GM13977 (cell line): ENCODE measurements at places on chromosomes 3 and 15.

DNA sequence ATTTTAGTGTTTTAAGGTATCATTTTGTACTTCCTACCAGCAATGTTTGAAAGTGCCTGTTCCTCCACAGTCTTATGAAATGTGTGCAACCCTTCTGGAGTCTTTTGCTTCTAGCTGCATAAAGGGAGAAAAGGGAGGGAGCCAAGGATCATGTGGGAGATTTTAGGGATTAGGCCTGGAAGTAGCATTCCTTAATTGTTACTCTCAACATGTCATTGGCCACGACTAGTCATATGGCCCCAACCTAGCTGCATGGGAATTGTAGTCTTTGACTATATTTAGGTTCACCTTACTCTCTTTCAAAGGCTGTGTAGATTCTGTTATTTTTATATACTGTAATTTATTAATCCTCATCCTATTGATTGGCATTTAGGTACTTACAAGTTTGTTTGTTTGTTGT lies 14.9 kb downstream of the CRTAP start:
- no peak for DNase-seq

DNA sequence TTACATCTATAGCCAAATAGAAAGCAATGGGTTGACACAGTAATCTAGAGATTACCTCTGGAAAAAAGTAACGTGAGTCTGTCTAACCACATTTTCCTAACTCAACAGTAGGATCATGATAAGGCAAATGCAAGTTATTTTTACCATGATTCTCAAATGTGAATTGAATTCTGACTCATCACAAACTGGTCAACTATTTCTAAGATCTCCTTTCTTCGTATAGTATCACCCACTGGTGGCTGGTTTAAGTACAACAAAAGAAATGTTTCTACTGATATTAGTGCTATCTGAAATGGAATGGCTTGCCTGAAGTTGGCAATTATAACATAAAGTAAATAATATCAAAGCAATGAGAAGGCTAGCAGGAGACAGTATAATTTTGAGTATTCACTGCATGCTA lies 102.2 kb downstream of the ABI3BP start:
- no peak for DNase-seq

DNA sequence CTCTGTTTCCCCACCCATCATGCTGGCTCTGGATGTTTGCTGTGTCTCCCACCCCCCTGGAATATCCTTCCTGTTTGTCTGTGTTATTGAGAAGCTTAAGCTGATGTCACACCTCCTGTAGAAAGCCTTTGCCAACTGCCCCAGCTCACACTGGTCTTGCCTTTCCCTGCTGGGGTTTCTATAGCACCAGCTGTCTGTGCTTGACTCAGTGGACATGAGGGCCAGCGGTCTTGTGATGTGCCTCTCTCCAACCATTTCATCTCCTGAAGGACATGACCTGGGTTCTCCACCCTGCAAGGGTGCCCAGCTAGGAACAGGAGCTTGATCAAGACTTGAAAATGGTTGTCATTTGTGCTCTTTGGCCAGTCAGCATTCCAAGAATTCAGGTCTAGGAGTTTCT lies 14.7 kb downstream of the TMEM40 start:
- DNase-seq: no peak

- DNase-seq: no peak
These were observed 858.4 kb upstream of the ARPP21 start for GRCh38 chr3:34780973-34781372.

- DNase-seq: no peak
These were observed 53.0 kb downstream of the TMEM45A start for GRCh38 chr3:100545371-100545770.

GRCh38 chr3:136437043-136437442 lies 186.9 kb downstream of the PCCB start:
- DNase-seq: no peak

DNA sequence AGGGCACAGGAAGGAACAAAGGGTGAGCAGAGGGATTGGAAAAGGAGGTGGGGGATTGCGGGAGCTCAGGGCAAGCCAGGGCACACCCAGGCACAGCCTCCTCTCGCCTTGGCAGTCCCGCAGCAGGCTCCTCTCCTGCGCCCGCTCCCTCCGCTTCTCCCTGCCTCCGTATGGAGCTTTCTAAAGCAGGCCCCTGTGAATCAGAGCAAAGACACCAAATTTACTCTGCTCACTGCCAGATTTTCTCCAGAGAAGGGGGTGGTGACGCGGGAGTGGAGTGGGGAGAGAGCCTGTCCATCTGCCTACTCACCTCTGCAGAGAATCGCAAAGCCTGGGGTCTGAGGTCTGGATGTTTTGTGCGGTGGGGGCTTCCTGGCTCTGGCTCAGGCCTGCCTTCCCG lies 20.0 kb downstream of the ATP2B2 start:
- DNase-seq: no peak

DNA sequence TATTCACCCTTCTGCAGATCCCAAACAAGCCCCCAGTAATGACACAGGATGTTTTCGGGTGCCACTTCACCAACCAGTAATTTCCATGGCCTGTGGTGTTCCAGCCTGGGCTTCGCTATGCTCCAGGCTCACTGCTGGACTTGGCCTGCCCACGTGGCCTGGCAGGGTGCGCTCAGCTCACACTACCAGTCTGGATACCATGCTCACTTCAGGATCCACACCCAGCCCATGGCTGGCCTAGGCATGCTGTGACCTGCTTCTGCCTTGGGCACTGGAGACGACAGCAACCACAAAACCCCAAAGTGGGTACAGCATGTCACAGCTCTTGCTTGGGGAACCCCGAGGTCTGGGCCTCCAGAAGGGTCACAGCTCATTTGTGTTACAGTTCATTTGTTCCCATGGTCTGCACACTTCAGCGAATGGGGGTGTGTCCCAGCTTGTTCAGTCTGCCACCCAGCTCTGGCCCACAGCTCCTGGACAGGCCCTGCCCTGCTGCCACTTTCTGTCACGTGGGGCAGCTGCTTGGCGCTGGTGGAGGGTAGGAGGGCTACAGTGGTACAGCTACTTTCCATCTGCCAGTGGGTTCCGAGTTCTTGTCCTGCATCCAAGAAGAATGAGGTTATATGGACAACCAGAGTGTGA lies 650.8 kb downstream of the MCTP2 start:
- DNase-seq: no peak

GRCh38 chr15:99014803-99015697 lies 7.5 kb upstream of the PGPEP1L start:
- peak; percentile 83 for DNase-seq

GRCh38 chr15:66565741-66566144 lies at the start of gene LCTL:
Gene LCTL, minus strand, starts transcription at chr15:66565998. Its CDS starts 633 bp downstream, at chr15:66565365.
- no peak for DNase-seq

GRCh38 chr3:21654662-21655061 lies 96.3 kb downstream of the ZNF385D start:
- DNase-seq: no peak

DNA sequence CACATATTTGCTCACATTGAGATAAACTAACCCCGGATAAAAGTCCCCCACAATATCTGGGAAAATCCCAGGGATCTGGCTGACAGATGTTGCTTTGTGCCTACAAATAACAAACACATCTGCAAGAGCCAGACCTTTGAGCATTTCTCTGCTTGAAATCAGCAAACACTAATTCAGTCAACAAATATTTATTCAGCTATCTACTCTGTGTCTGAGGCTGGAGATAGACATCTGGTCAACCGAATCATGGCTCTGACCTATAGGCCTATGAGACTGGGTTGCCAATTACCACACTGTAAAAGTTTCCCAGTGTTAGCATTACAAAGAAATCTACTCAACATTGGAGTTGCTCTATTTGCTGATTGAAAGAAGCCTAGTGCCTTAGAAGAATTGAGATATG lies 201.1 kb upstream of the CADPS start:
- no peak for DNase-seq

GRCh38 chr3:160928183-160928726 lies 172.2 kb downstream of the PPM1L start:
- DNase-seq: no peak

GRCh38 chr3:185865247-185865646 lies 40.4 kb upstream of the IGF2BP2 start:
- DNase-seq: no peak

- DNase-seq: no peak
These were observed 11.6 kb downstream of the LPP start for GRCh38 chr3:188165596-188165995.

- no peak for DNase-seq
These were observed 171.8 kb upstream of the CDIN1 start for GRCh38 chr15:36407647-36408046.

DNA sequence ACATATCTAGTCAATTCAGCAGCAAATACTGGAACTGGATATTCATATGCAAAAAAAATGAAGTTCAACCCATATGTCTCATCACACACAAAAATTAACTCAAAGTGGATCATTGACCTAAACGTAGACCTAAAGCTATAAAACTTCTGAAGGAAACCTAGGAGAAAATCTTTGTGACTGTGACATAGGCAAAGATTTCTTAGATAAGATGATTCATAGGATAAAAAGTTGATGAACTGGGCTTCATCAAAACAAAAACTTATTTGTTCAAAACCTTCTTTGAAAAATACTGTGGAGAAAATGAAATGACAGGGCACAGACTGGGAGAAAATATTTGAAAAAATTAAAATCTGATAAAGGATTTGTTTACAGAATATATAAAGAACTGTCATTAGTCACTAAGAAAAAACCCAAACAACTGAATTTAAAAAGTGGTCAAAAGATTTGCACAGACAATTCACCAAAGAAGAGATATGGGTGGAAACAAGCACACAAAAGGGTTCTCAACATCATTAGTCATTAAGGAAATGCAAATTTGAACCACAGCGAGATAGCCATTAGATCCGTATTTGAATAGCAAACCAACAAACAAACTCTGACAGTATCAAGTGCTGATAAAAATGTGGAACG lies 62.8 kb downstream of the ITGB5 start:
- no peak for DNase-seq

- peak; percentile 95 for DNase-seq
These were observed at the start of gene SKIC8 for GRCh38 chr15:78299101-78299930. Gene SKIC8, minus strand, starts transcription at chr15:78299609. Its CDS starts 3,923 bp downstream, at chr15:78295686.

DNA sequence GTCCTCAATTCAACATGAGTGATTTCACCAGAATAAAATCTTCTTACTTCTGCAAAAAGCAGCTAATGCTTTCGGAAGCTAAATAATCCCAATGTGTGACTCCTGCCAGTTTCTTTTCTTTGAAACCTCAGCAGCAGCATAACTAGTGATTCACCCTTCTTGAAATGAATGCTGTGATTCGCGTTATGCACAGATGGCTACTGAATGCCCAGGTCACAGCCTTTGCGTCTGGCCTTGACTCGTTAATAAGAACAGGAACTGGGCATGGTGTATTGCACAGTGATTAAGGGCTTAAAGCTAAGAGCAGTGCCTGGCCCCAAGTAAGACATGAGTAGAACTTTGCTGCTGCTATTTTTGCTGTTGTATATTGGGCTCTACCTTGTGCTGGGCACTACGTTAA lies 19.0 kb downstream of the CGNL1 start:
- no peak for DNase-seq

DNA sequence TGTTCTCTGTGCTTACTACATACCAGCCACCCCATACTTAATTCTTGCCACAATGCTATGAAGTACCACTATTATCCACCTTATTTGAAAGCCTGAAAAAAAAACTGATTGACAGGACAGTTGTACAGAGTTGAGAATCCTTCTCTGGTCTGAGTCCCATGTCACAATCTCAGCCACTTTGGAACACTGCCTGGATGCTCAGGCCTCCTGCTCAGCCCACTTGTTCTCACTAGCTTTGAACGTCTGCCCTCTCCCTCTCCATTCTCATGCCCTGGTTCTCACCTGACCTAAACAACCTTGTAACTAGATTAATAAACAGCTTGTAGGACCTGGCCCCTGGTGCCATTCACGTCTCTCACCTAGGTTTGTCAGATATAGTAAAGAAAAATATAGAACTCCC lies 53.9 kb downstream of the TRIM69 start:
- DNase-seq: no peak
